Lower leg skin (tissue), 4 donors: ENCODE measurements at places on chromosomes 7 and 10.
A peak's percentile ranks its signal among the peaks of the same experiment; 100 is the strongest.

GRCh38 chr10:63889803-63890202 lies 368.6 kb downstream of the REEP3 start:
- DNase-seq, result no peak

DNA sequence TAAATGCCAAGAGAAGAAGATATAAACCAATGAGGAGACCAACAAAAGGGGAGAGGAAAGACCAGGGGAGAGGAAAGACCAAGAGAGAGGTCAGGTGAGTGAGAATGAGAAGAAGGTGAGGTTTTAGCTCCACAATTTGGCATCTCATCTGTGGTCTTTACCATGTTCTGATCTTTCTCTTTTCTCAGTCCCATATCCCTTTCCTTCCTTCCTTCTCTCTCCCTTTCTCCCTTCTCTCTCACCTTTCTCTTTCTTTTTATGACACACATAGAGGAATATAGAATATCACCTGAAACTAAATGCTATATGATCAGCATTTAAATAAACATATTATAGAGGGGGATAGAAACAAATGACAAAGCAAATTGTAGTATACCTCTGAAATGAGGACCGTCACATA lies 57.4 kb downstream of the ATE1 start:
- DNase-seq, result no peak

DNA sequence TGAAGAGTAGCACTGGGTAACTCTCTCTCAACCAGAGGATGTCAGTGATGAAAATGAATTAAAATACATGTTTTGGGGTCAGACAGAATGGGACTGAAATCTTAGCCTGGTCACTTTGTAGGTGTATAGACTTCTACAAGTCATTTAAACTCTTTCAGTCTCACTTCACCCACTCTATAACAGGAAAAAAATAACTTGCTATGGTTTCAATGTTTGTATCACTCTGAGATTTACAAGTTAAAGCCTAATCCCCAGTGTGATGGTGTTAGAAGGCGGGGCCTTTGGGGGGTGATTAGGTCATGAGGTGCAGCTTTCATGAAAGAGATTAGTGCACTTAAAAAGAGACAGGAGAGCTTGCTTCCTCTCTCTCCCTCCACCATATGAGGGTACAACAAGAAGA lies 134.8 kb downstream of the INHBA start:
- DNase-seq, result no peak

DNA sequence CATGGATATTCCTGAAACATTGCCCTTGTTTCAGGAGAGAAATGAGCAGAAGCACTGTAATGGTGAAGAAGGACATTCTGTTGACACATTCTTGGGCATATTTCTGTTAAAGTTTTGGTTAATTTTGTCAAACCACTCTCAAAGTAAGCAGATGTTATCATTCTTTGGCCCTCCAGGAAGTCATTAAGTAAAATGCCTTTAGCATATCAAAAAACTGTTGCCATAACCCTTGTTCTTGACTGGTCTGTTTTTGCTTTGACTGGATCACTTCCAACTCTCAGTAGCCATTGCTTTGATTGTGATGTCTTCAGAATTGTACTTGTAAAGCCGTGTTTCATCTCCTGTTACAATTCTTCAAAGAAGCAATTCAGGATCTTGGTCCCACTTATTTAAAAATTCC lies 404.3 kb upstream of the LRRTM3 start:
- DNase-seq, result no peak

- DNase-seq, result no peak
Measured at GRCh38 chr7:16986755-16987154, 105.0 kb upstream of the AGR3 start.

DNA sequence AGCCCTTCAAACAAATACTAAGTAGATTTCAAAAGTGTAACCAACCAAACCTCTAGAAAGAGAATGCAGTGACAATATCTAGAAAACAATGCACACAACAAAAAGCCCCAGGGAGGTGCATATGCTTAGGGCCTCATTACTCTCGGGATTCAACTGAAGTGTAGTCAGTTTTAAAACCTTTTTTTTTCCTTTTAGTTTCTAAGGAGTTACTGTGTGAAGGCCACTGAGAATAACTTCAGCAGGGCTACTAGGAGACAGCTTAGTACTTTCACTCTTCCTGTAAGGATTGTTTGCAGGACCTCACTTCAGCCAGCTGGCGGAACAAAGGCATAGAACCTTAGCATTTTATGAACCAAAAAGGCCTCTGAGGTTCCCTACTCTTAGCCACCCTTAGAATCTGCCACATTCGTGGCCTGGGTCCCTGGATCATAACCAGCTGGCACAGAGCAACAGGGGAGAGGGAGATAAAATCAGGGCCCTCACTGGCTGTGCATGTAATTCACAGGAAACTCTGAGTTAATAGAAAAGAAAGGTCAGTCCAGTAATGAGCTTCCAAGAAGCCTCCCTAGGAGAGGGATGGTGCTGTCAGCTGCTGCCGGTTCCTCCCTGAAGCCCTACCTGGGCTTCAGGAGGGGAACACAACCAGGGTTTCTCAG lies 3.6 kb downstream of the VOPP1 start:
- DNase-seq, result no peak

DNA sequence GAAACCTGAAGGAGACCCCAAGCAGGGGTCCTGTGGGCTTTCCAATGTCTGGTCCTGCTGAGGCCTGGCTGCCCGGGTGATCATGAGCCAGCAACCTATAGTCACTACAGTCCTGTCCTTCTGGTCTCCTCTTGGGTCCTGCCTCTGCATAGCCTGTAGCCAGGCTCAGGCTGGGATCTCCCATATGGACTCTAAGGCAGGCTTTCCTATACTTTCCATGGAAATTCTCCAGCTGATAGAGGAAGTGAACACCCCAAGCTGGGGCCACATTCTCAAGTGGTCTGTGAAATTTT lies 26.4 kb downstream of the ANXA8 start:
- DNase-seq, result no peak

- DNase-seq, result no peak
Measured at GRCh38 chr7:27605283-27605682, 57.4 kb downstream of the HIBADH start.

DNA sequence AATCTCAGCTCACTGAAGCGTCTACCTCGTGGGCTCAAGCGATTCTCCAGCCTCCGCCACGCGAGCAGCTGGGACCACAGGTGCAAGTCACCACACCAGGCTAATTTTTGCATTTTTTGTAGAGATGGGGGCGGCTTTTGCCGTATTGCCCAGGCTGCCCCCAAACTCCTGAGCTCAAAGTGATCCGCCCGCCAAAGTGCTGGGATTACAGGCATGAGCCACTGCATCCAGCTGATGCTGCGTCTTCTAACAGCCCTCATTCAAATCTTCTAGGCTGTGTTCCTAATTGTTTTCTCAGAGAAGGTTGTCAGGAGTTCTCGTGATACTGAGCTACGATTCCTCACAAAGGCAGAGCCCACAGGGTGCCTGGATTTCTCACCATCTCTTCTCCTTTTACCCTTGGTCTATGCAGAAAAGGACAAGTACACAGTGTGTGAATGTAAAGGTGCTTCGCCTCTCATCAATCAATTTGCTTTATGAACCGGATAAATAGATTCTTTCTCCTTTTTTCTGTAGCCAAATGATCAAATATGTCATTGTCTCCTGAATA lies 247.3 kb upstream of the PTN start:
- DNase-seq, result no peak

GRCh38 chr7:118502235-118502634 lies 277.7 kb downstream of the ANKRD7 start:
- no peak for DNase-seq

GRCh38 chr7:91657483-91658071 lies 222.9 kb downstream of the MTERF1 start:
- no peak for DNase-seq

DNA sequence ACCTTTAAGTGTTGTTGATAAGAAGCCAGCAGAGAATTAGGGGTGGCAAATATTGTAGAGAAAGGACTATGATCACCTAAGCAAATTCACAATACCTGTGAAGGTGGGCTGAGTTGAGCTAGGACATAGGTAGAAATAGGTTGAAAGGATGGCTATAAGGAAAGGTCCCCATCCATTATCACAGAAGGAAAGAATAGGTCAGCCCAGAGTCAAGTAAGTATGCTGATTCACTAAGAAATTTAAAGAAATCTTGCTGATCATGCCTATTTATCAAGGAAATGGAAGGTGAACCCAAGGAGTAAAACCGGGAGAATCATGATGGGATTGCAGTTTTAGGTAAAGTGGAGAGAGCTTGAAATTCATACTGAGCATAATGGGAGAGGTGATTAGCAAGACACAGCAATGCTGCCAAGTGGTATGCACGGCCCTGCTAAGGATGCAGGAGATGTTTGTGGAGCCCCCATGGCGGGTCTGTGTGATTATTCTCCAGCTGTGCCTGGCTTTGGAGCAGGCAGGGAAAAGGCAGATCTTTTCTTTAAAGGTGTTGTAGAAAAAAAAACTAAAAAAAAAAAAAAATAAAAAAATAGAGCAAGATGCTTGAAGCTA lies 399.4 kb downstream of the PLXDC2 start:
- no peak for DNase-seq

GRCh38 chr7:134705716-134706115 lies 59.1 kb downstream of the BPGM start:
- no peak for DNase-seq

DNA sequence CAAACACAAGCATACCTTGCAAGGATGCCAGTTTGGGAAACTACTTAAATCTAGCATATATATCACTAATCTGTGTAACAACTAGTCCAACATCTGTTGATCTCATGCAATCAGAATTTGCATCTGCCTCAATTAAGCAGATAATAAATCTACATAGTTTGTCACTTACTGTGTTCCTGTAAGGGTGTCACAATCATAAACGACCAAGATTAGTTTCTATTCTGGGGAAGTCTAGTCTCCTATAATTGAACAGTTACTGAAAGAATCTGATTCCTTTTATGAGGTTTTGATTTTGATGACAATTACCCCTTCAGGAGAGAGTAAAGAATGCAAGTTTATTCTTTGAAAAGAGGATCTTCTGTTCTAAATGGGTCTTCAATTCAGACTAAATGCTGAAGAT lies 85.5 kb upstream of the LRRN3 start:
- no peak for DNase-seq

DNA sequence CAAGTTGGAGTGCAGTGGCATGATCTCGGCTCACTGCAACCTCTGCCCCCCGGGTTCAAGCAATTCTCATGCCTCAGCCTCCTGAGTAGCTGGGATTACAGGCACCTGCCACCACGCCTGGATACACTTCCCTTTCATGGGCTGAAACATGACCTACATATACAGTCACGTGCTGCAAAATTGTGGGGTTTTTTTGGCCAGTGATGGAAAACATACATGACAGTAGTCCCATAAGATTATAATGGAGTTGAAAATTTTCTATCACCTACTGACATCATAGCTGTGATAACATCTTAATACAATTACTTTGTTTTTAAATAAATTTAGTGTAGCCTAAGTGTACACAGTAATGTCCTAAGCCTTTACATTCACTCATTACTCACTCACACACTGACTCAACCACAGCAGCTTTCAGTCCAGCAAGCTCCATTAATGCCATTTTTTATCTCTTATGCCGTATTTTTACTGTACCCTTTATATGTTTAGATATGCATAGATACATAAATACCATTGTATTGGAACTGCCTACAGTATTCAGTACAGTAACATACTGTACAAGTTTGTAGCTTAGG lies 79.9 kb upstream of the TMEM196 start:
- DNase-seq, result no peak

DNA sequence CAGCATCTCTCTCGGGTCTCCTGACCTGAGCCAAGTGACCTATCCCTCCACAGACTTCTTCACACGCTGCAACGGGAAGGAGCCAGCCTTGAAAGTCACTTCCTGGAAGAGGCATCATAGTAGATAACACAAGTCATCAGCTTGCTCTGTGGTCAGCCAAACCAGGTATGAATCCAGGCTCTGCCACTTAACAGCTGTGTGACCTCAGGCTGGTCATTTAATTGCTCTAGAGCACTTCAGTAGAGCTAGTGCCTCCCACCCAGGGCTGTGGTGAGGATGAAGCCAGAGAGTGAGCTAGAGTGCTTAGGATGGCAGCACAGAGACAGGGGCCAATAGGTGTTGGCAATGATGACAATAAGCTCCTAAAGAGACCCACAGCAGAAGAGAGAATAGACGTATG lies 247.7 kb upstream of the ZMIZ1 start:
- no peak for DNase-seq

DNA sequence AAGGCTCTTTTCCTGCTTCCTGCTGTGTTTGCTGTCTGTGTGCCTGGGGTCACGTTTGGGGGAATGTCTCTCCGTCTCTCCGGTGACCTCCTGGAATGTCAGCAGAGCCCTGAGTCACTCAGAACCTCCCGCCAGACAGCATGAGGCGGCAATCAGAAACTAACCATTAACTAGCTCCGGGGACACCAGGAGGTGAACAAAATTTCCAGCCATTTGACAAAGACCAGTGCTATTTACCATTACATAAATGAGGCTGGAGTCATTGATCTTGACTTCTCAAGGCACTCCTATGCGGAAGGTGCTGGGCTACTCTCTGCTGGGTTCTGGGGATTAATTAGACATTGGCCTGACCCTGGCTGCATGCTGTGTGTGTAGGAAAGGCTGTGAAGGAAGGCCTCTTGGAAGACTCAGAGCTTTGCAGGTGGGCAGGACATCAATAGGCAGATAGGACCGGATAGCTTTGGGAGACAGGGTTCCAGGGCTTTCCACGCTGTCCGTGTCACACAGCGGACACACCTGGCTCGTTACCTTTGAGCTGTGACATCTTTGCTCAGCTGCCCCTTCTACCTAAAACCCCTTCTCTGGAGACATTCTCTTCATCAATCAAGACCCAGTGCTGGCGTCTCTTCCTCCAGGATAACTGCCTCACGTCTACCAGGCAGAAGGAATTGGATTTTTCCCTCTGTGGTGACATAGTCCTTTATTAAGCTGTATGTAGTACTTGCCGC lies 77.0 kb downstream of the PFKFB3 start:
- DNase-seq, result no peak

- no peak for DNase-seq
Measured at GRCh38 chr10:43314626-43315495, 48.0 kb upstream of the RASGEF1A start.

DNA sequence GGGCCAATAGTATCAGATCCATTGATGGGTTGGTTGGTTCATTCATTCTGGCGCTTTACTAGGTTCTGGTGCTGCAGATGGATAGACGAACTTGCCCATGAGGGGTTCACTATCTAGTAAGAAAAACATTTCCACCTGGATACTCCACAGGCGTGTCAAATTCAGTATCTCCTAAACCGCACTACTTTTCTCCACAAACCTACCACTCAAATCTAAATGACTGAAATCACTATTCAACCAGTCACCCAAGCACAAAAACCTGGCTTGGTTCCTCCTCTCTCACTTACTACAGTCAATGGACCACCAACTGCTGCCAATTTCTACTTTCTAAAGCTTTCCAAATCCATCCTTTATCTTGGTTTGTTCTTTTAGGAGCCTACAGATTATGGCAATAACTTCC lies 572 bp downstream of the AGK start:
- DNase-seq, result no peak

DNA sequence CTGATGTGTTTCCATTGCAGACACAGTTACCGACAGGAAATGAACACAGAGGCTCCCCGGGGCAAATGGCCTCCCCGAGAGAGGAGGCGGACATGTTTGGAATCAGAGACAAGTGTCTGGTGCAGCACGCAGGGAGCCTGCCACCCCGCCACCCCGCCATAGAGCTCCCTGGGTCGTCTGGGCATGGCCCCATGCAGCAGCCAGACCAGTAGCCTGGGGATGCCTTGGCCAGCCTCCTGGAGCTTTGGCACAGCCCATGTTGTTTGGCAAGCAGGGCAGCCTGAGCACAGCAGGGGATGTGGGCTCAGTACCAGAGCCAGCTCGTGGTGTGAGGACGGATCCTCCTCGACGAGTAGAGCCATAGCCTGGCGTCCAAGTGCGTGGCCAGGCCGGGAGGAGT lies 80.8 kb downstream of the NKX6-2 start:
- peak; percentile 81 for DNase-seq

GRCh38 chr7:96993094-96993865 lies 12.1 kb upstream of the DLX6 start:
- DNase-seq, result no peak

- no peak for DNase-seq
Measured at GRCh38 chr10:120514035-120514620, 57.1 kb downstream of the PLPP4 start.
